Activated CD4-positive, alpha-beta T cell treated with anti-CD3 and anti-CD28 coated beads, Interleukin-2, amount 50 U/mL, for 1 hour (primary cell): ENCODE measurements at places on chromosomes 12 and 14.

GRCh38 chr12:50542448-50542847 lies 37.7 kb downstream of the DIP2B start:
- no peak for DNase-seq

- DNase-seq = no peak
These were observed 7.3 kb downstream of the STAT6 start for GRCh38 chr12:57103856-57104255.

DNA sequence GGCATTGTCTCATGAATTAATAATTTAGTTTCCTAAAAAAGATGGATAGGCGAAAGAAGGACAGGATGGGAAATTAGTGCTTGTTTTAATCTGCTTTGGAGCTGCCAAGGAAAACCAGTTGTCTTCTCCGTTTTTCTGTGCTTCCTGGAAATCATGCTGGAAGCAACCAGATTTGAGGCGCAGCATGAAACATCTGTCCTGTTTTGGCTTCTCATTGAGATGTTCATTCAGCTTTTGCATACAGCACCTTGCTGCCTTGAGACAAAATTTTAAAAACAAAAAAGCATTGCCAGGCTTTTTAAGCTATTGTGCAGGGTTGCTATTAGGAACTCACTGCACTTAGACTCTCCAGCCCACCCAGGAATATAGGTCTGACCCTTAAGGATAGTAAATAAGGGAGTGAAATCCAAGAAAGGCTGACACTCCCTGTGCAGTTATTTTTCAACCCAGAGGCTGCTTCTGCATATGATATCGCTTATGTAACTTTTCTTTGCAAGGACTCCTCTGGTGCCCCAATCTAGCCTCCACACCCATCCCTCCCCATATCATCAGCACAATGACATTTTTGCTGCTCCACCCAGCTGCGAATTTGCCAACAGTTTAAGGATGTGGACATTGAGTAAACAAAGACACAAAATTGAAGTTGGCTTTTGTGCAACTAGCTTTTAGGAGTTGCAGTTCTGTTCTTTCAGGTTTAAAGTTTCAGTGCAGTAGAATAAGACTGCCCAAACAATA lies 46.9 kb upstream of the MDM1 start:
- no peak for DNase-seq

- no peak for DNase-seq
These were observed 11.8 kb downstream of the FOXG1 start for GRCh38 chr14:28778138-28779117.

DNA sequence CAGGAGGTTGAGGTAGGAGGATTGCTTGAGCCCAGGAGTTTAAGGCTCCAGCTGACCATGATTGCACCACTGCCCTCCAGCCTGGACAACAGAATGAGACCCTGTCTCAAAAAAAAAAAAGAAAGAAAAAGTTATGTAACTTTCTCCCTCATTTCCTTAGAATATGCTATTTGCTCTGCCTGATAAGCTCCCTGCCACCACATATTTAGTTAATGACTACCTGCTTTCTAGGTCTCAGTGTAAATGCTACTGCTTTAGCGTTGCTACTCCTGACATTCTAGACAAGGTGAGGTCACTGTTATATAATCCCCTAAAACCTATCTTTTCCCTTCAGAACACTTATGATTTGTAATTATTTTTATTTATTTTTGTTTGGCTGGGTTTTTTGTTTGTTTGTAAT lies 86.3 kb upstream of the AMN1 start:
- DNase-seq = no peak

DNA sequence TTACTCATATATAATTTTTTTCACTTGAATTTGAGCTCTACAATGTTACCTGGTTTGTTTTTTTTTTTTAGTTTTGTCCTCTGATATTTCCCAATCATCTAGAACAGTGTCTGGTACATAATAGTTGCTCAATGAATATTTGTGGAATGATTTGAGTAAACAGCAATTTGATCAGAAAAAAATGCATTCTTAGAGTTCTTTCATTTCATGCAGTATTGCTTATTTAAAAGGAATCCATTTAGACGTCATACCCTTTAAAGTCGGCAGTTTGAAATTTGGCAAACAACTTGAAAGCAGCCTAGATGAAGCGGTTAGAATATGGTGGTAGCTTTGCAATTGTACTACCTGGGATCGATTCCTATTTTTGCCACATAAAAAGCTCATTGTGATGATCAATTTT lies 140.0 kb downstream of the PDE3A start:
- no peak for DNase-seq

GRCh38 chr14:43503508-43503907 lies 1003.6 kb downstream of the FSCB start:
- no peak for DNase-seq

- DNase-seq = no peak
These were observed 9.7 kb downstream of the CEP170B start for GRCh38 chr14:104874571-104875411.

DNA sequence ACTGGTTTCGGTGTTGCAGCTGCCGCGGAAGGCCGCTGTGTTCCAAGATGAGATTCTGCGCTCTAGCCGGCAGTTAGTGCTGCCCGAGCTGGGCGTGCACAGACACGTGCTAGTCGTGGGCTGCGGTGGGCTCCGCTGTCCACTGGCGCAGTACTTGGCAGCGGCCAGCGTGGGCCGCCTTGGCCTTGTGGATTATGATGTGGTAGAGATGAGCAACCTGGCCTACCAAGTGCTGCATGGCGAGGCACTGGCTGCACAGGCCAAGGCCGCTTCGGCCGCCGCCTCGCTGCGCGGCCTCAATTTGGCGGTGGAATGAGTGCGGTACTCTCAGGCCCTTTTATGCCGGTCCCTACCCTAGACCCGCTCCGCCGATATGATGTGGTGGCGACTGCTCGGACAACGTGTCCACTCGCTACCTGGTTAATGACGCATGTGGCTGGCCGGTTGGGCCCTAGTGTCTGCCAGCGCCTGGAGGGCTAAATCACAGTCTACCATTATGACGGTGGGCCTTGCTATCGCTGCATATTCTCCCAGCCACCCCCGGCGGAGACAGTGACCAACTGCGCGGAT lies 102.2 kb downstream of the SNAPC1 start:
- no peak for DNase-seq

GRCh38 chr14:69034612-69035262 lies 55.6 kb upstream of the ACTN1 start:
- DNase-seq = no peak

- no peak for DNase-seq
These were observed 596.1 kb downstream of the ETNK1 start for GRCh38 chr12:23221066-23221465.

DNA sequence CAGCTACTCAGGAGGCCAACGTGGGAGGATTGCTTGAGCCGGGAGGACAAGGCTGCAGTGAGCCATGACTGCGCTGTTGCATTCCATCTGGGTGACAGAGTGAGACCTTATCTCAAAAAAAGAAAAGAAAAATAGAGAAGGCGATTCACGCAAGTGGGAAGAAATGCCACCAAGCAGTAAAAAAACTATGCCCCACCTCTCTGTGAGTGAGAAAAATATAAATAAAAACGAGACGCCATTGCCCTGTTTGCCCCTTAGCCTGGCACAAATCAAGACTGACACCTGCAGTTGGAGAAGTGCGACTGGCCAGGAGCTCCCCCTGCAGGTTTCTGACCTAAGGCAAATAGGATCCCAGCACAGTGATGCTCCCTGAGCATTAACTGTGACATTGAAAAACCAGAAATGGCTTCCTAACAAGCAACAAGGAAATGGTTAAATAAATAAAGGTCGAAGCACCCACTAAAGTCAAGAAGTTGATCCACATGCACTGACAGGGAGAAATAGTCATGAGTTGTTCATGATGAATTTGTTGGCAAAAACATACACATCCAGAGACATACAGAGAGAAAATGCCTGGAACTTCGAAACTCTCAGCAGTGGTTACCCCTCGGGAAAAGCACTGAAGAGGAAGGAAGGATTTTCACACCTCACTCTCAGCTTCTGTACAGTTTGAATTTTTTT lies 21.1 kb downstream of the GSC start:
- no peak for DNase-seq
